Effector memory CD8-positive, alpha-beta T cell (primary cell): ENCODE measurements at places on chromosomes 6 and 20.

- H3K27me3 ChIP-seq: peaks cover 25% of the 10 kb centered on the region
- no peaks in the 10 kb centered on the region for H3K4me1 ChIP-seq
- H3K36me3 ChIP-seq: no peaks in the 10 kb centered on the region
- no peak overlapping the region for H3K4me3 ChIP-seq
Measured at GRCh38 chr6:144955859-144956258, 670.7 kb downstream of the UTRN start.

GRCh38 chr6:6002005-6002847, 4.5 kb downstream of the NRN1 start:
- H3K4me1 ChIP-seq: peaks cover 54% of the 10 kb centered on the region
- peak overlapping the region; percentile 66 for H3K4me3 ChIP-seq
- peaks cover 79% of the 10 kb centered on the region for H3K36me3 ChIP-seq
- DNase-seq: no peak
- peak overlapping the region; percentile 83 for H3K27ac ChIP-seq

- H3K27me3 ChIP-seq: no peaks in the 10 kb centered on the region
- H3K4me1 ChIP-seq: peaks cover 68% of the 10 kb centered on the region
- H3K27ac ChIP-seq: peak overlapping the region; percentile 99
- peaks cover 63% of the 10 kb centered on the region for H3K36me3 ChIP-seq
- no peak for DNase-seq
- peak overlapping the region; percentile 85 for H3K4me3 ChIP-seq
Measured at GRCh38 chr20:38842026-38842425, 36.5 kb downstream of the PPP1R16B start.

DNA sequence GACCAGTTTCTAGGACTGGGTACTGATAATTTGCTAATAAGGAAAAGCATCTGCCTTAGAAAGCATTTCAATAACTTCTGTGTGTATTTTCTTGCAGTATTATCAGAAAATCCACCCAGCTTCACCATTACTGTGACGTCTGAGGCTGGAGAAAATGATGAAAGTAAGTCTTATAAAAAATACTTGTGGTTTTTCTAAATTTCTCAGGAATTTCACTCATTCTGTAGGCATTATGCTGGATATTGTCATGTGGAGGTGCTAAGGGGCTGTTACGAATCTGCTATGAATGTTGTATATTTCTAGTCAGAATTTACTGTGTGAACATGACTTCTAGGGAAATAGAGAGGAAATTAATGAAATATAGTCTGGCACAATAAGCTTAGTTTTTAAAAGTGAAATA, 8.9 kb downstream of the RWDD1 start:
- H3K27me3 ChIP-seq: no peaks in the 10 kb centered on the region
- H3K27ac ChIP-seq: no peak overlapping the region
- H3K4me1 ChIP-seq: peaks cover 26% of the 10 kb centered on the region
- H3K4me3 ChIP-seq: no peak overlapping the region
- H3K36me3 ChIP-seq: peaks cover 56% of the 10 kb centered on the region

GRCh38 chr6:15086348-15087158, 159.3 kb upstream of the JARID2 start:
- H3K4me3 ChIP-seq: no peak overlapping the region
- H3K27ac ChIP-seq: no peak overlapping the region
- no peaks in the 10 kb centered on the region for H3K4me1 ChIP-seq
- H3K27me3 ChIP-seq: no peaks in the 10 kb centered on the region

GRCh38 chr6:16004934-16005679, 123.8 kb upstream of the MYLIP start:
- H3K27ac ChIP-seq: no peak overlapping the region
- no peaks in the 10 kb centered on the region for H3K36me3 ChIP-seq
- H3K4me1 ChIP-seq: no peaks in the 10 kb centered on the region
- no peak overlapping the region for H3K4me3 ChIP-seq
- H3K27me3 ChIP-seq: peaks cover 7% of the 10 kb centered on the region
- no peak for DNase-seq

- H3K36me3 ChIP-seq: no peaks in the 10 kb centered on the region
- H3K4me3 ChIP-seq: no peak overlapping the region
- peak overlapping the region; percentile 86 for H3K27ac ChIP-seq
- peaks cover 12% of the 10 kb centered on the region for H3K4me1 ChIP-seq
- no peaks in the 10 kb centered on the region for H3K27me3 ChIP-seq
Measured at GRCh38 chr20:4169360-4170190, 154.2 kb upstream of the RNF24 start.

- no peak for DNase-seq
- no peaks in the 10 kb centered on the region for H3K4me1 ChIP-seq
- H3K4me3 ChIP-seq: no peak overlapping the region
- peaks cover 13% of the 10 kb centered on the region for H3K27me3 ChIP-seq
- no peaks in the 10 kb centered on the region for H3K36me3 ChIP-seq
- no peak overlapping the region for H3K27ac ChIP-seq
Measured at GRCh38 chr6:24107294-24107693, 18.7 kb upstream of the NRSN1 start.

- H3K27ac ChIP-seq: no peak overlapping the region
- no peaks in the 10 kb centered on the region for H3K4me1 ChIP-seq
- DNase-seq: no peak
- H3K27me3 ChIP-seq: peaks cover 35% of the 10 kb centered on the region
- H3K4me3 ChIP-seq: no peak overlapping the region
- H3K36me3 ChIP-seq: no peaks in the 10 kb centered on the region
Measured at GRCh38 chr20:56828402-56828801, 199.3 kb downstream of the TFAP2C start.

GRCh38 chr6:33865478-33866077, 61.8 kb upstream of the MLN start:
- H3K4me1 ChIP-seq: peaks cover 27% of the 10 kb centered on the region
- H3K4me3 ChIP-seq: no peak overlapping the region
- H3K27ac ChIP-seq: no peak overlapping the region
- no peak for DNase-seq
- H3K27me3 ChIP-seq: peaks cover 22% of the 10 kb centered on the region

DNA sequence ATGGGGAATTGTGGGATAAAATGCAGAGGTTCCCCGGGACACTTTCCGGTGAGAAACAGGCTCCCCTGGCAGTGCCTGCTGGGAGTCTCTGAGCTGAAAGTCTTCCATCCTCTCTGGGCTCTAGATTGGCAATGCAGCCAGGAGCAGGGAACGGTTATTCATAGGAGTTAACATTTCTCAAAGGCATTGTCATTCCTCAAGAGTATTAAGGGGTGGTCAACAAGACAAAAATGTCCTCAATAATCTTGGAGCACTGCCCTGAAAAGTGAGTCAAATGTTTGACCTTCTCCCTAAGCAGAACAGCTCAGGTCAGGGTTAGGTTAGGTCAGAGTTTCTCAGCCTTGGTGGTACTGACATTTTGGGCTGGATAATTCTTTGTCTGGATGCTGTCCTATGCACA, 13.2 kb downstream of the BPIFB1 start:
- peaks cover 25% of the 10 kb centered on the region for H3K27me3 ChIP-seq
- no peak overlapping the region for H3K27ac ChIP-seq
- no peaks in the 10 kb centered on the region for H3K36me3 ChIP-seq
- no peak overlapping the region for H3K4me3 ChIP-seq
- no peak for DNase-seq
- peaks cover 9% of the 10 kb centered on the region for H3K4me1 ChIP-seq

- peaks cover 14% of the 10 kb centered on the region for H3K4me1 ChIP-seq
- peak overlapping the region; percentile 21 for H3K4me3 ChIP-seq
- DNase-seq: no peak
- H3K36me3 ChIP-seq: no peaks in the 10 kb centered on the region
Measured at GRCh38 chr6:37618916-37619590, 78.6 kb downstream of the MDGA1 start.

GRCh38 chr6:75301088-75301487, 16.5 kb upstream of the TMEM30A start:
- no peak overlapping the region for H3K27ac ChIP-seq
- DNase-seq: no peak
- H3K4me3 ChIP-seq: no peak overlapping the region
- H3K36me3 ChIP-seq: no peaks in the 10 kb centered on the region
- no peaks in the 10 kb centered on the region for H3K4me1 ChIP-seq

DNA sequence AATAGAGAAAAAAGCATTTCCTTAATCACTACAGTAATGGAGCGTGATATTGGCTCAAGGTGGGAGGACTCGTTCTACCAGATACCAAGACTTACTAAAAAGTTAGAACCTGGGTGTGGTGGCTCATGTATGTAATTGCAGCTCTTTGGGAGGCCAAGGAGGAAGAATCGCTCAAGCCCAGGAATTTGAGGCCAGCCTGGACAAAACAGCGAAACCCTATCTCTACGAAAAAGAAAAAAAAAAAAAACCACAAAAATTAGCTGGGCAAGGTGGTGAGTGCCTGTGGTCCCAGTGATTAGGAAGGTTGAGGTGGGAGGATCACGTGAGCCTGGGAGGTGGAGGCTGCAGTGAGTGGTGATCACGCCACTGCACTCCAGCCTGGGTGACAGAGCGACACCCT, 24.0 kb upstream of the ATRN start:
- H3K4me1 ChIP-seq: no peaks in the 10 kb centered on the region
- no peak overlapping the region for H3K27ac ChIP-seq
- no peaks in the 10 kb centered on the region for H3K36me3 ChIP-seq
- no peaks in the 10 kb centered on the region for H3K27me3 ChIP-seq
- no peak overlapping the region for H3K4me3 ChIP-seq

- no peak overlapping the region for H3K4me3 ChIP-seq
- no peaks in the 10 kb centered on the region for H3K27me3 ChIP-seq
- no peaks in the 10 kb centered on the region for H3K4me1 ChIP-seq
- no peaks in the 10 kb centered on the region for H3K36me3 ChIP-seq
- no peak for DNase-seq
Measured at GRCh38 chr6:72933233-72933632, 292.1 kb downstream of the KHDC1L start.
